ENCODE measurements at places on chromosomes 2 and 18.

DNA sequence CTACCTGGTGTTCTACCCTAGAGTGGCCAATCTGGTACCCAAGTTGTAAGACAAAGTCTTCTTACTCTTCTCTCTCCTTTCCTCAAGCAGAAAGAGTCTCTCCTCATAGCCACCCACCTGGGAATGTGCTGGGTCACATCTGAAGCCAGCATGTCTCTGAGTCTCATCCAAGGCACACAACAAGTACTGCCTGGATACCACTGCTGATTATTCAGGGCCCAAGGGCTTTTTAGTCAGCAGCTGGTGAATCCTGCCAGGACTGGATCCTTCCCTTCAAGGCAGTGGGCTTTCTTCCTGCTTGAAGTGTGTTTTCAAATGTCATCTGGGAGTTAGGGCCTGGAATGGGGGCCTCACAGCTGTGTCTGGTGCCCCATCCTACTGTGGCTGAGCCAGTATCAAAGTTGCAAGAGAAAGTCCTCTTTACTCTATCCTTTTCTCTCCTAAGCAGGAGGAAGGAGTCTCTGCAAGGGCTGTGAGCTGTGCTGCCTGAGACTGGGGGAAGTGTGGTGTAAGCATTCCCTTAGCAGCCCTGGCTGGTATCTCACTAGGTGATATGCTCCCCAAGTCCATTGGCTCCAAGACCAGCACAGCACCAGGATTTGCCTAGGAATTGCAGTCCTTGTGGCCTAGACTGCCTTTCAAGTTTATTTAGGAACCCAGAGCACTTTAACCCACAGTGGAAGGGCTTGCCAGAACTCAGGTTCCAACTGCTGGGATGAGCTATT is 27.2 kb downstream of the OXER1 start:
- no peak for DNase-seq

GRCh38 chr2:237184192-237184918 is 98.7 kb downstream of the COPS8 start:
- DNase-seq: no peak

GRCh38 chr2:100731535-100731981 is 88.4 kb upstream of the NPAS2 start:
- no peak for DNase-seq

GRCh38 chr2:235925250-235925919 is 242.8 kb downstream of the GBX2 start:
- DNase-seq: no peak

DNA sequence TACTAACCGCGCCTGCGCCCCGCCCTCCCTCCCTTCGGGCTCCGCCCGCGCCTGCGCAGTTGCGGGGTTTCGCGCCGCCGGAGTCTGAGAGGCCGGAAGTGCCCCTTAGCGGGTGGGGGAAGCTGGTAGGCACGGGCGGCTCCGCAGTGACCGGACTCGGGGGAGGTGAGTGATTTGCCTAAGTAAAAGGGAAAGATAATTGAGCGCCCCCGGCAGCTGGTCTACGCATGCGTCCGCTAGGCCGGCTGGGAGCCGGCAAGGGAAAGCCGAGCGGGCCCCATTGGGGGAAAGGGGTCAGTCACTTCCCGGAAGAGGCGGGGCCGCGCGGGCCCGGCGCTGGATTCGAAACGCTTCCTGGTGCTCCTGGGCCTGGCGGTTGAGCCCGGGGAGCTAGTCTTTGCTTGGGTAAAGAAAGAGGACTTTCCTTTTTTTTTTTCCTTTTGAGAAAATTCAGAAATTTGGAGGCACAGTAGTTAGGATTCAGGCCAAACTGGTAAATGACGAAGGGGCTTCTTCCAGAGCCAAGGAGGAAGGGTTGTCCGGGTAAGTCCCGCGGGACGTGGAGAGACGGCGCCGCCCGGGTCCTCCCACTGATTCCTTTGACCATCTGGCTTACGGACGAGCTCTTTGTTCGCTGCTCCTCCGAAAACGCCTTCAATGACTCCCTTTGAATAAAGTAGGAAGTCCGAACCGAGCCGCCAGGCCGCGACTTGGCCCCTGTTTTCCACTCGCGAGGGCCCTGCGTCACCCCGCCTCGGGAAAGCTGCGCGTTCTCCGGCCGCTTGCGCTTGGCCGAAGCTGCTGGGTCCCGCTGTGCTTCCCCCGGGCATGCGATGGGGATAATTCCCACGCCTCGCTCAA is at the start of the genes GEN1 and SMC6:
Gene GEN1, plus strand, starts transcription at position 336 of the 861 bp plus-strand sequence. CDS start 5,806 bp downstream, outside the sequence.
Gene SMC6, minus strand, starts transcription at position 8 of the 861 bp plus-strand sequence. CDS start 7,864 bp downstream, outside the sequence.
- peak; percentile 86 for DNase-seq

DNA sequence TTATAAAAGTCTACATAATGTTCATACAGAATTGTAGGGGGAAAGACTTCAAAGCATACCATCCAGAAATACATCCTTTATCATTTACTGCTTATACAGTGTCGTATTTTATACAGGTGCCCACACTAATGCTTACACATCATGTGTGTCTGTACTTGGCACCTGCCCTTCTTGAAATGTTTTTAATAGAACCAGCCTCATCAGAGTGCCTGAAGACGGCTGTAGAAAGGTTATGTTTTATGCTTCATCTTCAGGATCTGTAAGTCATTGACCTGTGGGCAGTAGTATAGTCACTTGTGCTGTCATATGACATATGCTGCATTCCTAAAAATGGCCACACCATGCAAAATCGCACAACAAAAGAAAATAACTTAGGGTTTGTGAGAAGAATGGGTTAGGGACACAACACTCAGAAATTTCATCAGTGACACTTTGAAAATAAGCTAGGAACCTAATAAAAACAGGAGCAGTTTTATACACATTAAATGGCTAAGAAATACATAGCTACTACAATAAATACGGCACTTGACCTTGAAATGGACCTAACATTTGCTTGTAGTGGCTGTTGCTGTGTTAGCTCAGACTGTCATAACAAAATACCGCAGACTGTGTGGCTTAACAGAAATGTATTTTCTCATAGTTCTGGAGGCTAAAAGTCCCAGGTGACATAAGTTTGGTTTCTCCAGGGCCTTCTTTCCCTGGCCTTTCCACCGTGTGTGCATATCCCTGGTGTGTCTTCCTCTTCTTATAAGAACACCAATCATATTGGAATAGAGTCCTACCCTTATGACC is 112.6 kb downstream of the CERS6 start:
- DNase-seq: no peak

- no peak for DNase-seq
Measured at GRCh38 chr2:101351207-101351606, 36.1 kb downstream of the CREG2 start.

DNA sequence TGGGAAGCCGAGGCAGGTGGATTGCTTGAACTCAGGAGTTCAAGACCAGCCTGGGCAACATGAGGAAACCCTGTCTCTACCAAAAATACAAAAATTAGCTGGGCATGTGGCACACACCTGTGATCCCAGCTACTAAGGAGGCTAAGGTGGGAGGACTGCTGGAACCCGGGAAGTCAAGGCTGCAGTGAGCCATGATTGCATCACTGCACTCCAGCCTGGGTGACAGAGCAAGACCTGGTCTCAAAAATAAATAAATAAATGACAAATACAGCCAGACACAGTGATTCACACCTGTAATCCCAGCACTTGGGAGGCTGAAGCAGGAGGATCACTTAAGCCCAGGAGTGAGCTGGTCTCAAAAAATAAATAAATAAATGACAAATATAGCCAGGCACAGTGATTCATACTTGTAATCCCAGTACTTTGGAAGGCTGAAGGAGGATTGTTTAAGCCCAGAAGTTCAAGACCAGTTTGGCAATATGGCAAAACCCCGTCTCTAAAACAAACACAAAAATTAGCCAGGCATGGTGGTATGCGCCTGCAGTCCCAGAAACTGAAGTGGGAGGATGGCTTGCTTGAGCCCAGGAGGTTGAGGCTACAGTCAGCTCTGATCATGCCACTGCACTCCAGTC is 6.2 kb downstream of the KANSL3 start:
- DNase-seq: no peak

- DNase-seq: peak; percentile 70
Measured at GRCh38 chr2:217789003-217789735, 213.6 kb downstream of the TNS1 start.

GRCh38 chr2:200795028-200795440 is 16.7 kb upstream of the BZW1 start:
- DNase-seq: no peak

DNA sequence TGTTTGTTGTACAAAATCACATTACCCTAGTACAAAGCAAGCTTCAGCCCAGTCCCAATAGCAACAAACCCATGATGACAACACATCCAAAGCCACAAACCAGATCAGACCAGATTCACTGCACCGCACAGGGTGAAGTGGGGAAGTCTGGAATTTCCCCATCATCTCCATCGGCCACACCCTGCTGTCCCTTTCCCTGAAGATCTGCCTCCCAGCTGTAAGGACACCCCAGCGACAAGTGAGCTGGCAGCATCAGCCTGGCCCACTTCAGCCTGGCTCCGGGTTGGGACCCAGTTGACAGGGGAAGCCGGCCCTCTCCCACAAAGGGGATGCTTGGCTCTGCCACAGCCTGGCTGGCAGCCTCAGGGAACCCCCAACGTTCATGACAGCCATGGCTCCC is 207.6 kb downstream of the MGAT5 start:
- DNase-seq: no peak

DNA sequence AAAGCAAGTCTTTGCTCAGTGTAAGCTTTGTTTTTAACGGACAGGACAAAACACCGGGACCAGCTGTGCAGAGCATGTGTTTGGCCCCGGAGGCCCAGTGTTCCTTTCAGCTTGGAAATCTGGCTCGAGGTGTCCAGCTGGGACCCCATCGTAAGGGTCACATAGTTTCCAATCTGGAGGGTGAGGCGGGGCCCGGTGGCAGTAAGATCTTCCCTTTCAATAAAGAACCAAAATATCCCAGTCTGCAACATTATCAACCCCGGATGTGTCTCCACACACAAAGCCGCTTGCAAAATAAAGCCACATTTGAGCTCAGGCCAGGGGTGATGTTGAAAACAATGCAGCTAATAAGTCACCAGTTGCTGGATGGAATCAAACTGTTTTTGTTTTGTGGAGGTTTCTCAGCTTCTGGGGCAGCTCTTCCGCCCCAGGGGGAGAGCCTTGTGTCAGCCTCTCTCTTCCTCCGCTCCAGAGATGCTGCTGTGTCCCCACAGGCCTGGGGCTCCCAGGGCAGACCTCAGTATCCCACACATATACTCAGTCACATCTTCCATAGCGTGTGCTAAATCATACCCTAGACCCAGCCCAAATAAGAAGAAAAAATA is 138.6 kb upstream of the GLI2 start:
- no peak for DNase-seq

DNA sequence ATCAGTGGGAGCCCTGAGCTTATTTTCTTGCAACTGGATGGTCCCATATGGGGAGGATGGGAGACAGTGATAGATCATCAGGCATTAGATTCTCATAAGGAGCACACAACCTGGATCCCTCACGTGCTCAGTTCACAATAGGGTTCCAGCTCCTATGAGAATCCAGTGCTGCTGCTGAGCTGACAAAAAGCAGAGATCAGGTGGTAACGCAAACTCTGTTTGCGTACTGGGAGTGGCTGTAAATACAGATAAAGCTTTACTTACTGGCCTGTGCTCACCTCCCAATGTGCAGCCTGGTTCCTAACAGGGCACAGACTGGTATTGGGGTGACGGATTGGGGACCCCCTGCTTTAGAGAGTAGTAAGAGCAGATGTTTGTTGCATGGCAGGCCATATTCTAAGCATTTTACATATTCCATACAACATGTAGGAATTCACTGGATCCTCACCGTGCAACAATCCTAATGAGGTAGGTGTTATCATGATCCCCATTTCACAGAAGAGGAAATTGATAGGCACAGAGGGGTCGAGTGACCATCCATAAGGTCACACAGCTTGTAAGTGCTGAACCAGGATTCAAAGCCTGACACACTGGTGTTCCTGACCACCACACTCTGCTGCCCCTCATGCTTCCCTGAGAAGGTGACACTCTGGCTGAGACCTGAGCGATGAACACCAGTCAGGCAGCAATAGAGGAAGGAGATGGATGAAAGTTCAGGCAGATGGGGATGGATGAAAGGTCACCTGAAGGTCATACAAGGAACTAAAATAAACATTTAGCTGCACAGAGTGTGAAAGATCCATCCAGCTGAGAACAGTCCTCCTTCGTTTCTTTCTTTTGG is 15.7 kb upstream of the MAT2A start:
- DNase-seq: no peak

DNA sequence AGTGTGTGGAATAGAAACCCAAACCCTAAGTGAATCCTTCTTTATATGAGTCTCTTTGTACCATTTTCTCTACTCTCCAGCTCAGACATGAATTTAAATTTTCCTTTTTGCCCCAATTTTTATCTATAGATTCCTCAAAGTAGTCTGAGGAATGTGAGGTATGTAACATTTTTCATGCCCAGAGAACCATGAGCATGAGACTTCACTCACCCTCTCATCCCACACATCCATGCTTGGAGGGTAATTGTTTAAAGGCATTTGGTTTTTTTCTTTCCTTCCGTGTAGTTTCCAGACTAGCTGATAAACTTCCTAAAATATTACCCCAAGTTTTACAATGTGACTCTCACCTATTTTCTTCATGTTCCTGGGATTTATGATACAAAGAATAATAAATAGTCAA is 2056.8 kb upstream of the CELF4 start:
- DNase-seq: no peak

- no peak for DNase-seq
Measured at GRCh38 chr2:169200756-169201155, 131.4 kb downstream of the DHRS9 start.

GRCh38 chr2:104755026-104755878 is 98.7 kb upstream of the POU3F3 start:
- no peak for DNase-seq

GRCh38 chr2:119221609-119222008 is 2.0 kb upstream of the STEAP3 start:
- no peak for DNase-seq

DNA sequence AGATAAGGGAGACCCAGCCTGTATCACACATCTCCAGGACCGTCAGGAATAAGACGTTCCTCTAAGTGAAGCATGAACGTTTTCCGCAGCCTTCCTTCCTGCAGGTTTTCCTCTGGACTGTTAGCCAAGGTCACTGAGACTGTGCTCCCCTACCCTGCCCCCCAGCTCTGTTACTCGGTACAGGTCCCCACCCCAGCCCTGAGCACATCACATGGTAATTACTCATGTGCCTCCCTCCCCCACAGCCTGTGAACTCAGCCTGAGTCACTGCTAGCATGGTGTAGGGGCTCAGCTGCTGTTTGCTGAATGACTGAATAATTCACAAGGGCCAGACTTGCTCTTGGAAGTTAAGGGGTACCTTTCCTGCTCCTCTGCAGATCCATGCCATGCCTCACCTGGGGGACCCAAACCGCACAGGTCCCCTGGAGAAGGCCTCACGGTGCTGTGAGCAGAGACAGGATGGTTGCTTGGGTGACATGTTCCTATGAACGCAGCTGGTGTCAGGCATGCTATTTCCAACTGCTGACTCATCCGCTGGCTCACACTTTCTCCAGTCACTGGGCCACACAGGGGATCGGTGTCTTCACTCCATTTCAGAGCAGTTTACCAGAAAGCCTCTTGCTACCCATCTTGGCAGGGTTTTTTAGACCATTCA is 88.2 kb downstream of the PLB1 start:
- DNase-seq: peak; percentile 17

- no peak for DNase-seq
Measured at GRCh38 chr2:239114119-239114581, 266.3 kb downstream of the TWIST2 start.

- no peak for DNase-seq
Measured at GRCh38 chr18:25166113-25166512, 185.9 kb downstream of the ZNF521 start.

Measured in activated CD4-positive, alpha-beta T cell treated with anti-CD3 and anti-CD28 coated beads, Interleukin-2, amount 50 U/mL, for 1 hour (primary cell).